ENCODE measurements at places on chromosomes 5 and 9. TPM values are rescaled to one million over a fixed set of nuclear protein-coding genes. Genes with fewer than 3 reads are reported as not detected.

The CDO1 gene
- 2.3 TPM for total RNA-seq

DNA sequence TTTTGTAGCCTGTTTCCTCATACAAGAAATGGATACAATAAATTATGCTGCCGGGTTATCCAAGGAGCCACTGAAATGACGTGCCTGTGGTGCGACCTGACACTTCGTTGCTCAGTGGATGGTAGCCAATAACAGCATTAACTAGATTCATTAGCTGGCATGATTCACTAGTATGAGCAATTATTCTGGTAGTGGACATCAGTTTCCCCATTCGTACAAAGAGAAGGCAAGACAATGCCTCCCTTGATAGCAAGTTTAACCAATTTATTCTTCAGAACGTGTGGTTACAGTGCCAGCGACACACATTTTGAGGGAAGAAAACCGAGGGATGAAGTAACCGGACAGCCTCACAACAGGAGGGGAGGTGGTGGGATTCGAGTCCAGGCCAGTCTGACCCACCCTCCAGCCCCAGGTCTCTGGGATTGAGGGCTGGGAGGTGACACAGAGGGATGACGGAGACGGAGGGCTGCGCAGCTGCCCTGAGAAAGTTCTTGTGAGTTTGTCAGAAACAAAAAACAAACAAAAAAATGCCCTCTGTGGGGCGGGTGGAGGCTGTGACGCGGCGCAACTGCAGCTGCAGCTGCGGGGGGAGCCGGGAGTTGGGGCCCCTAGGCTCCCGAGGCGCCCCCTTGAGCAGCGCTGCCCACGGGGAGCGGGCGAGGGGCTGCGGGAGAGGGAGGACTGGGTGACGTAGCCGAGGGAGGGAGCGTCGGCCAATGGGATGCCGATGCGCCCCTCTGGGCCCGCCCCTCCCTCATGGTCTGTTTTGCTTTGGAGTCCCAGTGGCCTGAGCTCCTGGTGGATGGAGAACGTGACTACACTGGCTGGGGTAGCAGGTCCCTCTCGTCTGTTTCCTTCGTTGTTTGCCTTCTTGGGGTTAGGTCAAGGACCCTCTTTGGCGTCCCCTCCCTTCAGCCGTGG is 10.9 kb downstream of the LHX2 start:
- no peak for DNase-seq

GRCh38 chr9:3931996-3932906 is 367.6 kb downstream of the GLIS3 start:
- no peak for DNase-seq

GRCh38 chr5:59777028-59777427 is 116.5 kb downstream of the PDE4D start:
- DNase-seq = no peak

The CSF2 gene
- total RNA-seq = 10.0 TPM
